ENCODE measurements at places on chromosomes 3 and 15. TPM values are rescaled to one million over a fixed set of nuclear protein-coding genes. Genes with fewer than 3 reads are reported as not detected.

Gene STRIT1
- 1.5 TPM for polyA plus RNA-seq

Gene DAZL
- not detected for polyA plus RNA-seq

Gene C3orf49
- 1.00 TPM for polyA plus RNA-seq

Gene PDCD10
- polyA plus RNA-seq, result 71.5 TPM

Gene ERICH6
- 1.0 TPM for polyA plus RNA-seq

Gene ADGRG7
- not detected for polyA plus RNA-seq

Gene RPL39L
- polyA plus RNA-seq, result 18.6 TPM

Gene SMAD6
- 25.4 TPM for polyA plus RNA-seq

Gene ACOX2
- polyA plus RNA-seq, result 38.6 TPM

DNA sequence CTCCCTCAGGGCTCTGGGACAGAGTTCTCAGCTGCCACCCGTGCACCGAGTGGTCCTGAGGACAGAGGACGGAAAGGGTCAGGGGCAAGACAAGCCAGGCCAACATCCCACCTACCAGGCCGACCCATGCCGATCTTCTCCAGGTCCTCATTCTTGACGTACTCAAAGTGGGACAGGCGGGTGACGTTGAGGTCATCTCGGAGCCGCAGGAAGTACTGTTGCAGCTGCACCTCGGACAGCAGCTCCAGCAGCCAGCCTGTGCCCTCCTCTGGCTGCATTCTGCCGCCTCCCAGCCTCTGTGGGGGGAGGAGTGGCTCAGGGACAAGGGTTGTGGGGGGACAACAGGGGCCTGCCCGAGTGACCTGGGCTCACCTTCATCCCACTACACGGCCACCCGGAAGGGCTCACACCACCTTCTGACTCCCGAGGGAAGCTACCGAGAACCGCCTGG lies 20.0 kb downstream of the TNK2 start:
- DNase-seq, result no peak

- no peak for DNase-seq
Observed at GRCh38 chr3:134201201-134202130, 49.2 kb downstream of the RYK start.

GRCh38 chr3:141164852-141165251 lies 66.8 kb upstream of the PXYLP1 start:
- DNase-seq, result no peak

GRCh38 chr15:31305375-31305774 lies 21.3 kb upstream of the KLF13 start:
- DNase-seq, result no peak

- DNase-seq, result peak; percentile 14
Observed at GRCh38 chr3:88151358-88151757, 1.6 kb downstream of the C3orf38 start.

GRCh38 chr15:39191871-39192291 lies 389.0 kb upstream of the THBS1 start:
- no peak for DNase-seq

DNA sequence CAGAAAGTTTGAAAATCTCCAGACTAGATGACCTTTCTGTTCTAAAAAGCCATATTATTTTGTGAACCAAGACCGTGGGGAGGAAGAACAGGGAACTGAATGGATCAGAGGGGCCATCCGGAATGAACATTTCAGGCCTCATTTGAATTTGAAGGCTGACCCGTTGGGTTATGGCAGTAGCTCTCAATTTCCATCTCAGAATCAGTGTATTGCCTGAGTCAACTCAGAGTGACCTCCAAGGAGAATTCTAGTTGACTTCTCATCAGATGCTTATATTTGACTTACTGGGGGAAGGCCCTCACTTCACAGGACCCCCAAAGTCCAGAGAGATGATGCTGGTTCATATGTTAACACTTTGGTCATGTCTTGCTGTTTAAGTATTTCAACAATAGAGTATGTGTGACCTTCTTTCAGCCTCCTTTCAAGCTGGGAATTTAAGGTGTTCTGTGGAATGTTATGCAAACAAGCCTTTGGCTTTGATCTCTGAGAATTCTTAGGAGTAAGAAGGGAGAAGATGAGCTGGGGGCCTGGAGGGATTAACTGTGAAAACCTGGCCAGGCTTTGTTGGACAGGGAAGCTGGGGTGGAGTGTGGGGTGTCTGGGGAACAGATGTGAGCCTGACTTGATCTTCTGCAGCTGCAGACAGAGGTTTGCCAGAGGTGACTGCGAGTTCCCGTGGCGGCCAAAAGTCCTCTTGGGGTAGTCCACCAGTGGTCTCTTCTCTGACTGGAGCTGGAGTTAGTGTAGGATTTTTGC lies 111.2 kb upstream of the RGMA start:
- DNase-seq, result no peak

GRCh38 chr15:78044407-78045155 lies 32.9 kb downstream of the TBC1D2B start:
- no peak for DNase-seq

DNA sequence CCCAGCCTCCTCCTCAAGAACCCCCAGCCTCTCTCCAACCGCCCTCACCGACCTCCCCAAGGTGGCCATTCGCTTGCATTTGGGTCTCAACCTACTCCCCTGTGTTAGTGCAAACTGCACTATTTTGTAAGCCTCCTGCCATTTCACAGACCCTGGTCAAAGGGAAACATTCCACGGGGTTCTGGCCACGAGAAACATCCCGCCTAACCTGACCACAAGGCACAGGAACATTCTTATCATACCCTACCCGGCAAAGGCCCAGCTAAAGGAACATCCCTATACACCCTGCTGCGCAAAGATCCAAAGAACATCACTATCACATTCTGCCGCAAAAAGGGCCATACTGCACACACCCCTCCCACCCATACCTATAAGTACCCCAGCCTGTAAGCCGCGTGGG lies 22.9 kb downstream of the RPSA start:
- no peak for DNase-seq

- no peak for DNase-seq
Observed at GRCh38 chr3:108406063-108406660, 104.2 kb downstream of the MYH15 start.

DNA sequence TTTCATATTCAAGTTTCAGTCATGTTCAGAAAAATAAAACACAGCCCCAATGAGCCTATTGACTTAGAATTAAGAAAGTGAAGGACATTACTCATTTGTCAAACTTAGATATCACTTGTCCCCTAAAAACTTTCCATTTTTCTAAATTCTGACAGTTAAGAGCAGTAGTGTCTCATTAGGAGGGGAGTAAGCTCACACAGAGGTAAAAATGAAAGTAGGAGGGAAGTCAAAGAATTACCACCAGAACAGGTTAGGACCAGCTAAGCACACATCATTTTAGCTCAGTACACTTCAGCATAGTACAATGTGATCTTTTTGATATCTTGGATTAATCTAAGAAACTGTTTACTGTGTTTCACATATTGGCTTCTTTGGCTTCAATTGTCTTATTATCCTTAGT lies 64.3 kb downstream of the OSTN start:
- DNase-seq, result no peak

DNA sequence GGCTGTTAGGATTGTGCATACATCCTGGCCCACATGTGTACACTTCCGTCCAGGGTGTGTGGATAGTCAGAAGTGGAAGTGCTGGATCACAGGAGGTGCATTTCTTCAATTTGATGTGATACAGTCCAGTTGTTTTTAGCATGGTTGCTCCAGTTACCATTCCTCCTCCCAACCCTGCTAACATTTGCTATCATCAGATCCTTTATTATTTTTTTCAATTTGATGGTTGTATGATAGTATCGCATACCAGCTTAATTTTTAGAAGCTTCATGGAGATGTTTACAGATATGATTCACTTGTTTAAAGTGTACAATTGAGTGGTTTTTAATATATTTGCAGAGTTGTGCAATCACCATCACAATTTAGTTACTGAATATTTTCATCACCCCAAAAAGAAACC lies 202.7 kb downstream of the ITPR1 start:
- DNase-seq, result no peak

GRCh38 chr3:72661115-72661457 lies 187.2 kb downstream of the SHQ1 start:
- no peak for DNase-seq

DNA sequence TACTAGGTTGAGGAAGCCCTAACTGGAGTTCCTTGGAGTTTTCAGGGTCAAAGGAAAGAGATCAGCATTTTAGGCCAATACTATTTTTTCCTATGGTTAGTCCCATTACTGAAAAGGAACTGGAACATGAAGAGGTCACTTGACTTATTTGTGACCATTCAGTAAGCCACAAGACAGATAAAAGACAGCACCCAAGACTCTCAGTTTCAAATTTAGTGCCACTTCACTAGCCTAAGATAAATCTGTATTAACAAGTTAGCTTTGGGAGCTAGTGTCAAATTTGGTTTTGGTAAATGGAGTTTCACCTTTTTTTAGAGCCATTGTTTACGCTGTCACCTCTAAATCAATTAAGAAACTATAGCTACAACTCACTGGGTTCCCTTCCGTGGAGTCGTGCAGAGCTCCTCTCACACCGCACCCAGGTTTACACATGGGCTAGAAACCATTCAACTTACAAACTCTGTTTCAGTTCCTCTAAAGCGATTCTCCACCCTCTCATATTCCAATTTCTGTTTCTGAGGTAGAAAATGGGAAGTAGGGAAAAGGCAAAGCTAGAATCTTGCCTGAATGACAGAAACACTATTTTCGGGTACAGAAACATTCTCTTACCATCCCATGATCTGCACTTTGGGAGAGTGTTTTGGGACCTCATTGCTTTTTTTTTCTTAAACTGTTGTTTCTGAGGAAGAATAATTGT lies 14.4 kb downstream of the CCDC32 start:
- DNase-seq, result no peak

GRCh38 chr15:52080031-52080430 lies 32.5 kb downstream of the BCL2L10 start:
- no peak for DNase-seq
